ENCODE measurements at places on chromosomes 6 and 20. TPM values are rescaled to one million over a fixed set of nuclear protein-coding genes. Genes with fewer than 3 reads are reported as not detected.
A peak's percentile ranks its signal among the peaks of the same experiment; 100 is the strongest.

The ELOVL2 gene
- total RNA-seq = 18.1 TPM

The PSMB8 gene
- 17.4 TPM for total RNA-seq

The KLC4 gene
- total RNA-seq = 37.0 TPM

The CST2 gene
- not detected for total RNA-seq

GRCh38 chr6:159090530-159091480 lies 46.0 kb upstream of the TAGAP start:
- no peak for DNase-seq
- H3K4me3 ChIP-seq = no peak overlapping the region
- H3K27ac ChIP-seq = no peak overlapping the region
- peaks cover 3% of the 10 kb centered on the region for H3K4me1 ChIP-seq
- peaks cover 3% of the 10 kb centered on the region for H3K27me3 ChIP-seq

DNA sequence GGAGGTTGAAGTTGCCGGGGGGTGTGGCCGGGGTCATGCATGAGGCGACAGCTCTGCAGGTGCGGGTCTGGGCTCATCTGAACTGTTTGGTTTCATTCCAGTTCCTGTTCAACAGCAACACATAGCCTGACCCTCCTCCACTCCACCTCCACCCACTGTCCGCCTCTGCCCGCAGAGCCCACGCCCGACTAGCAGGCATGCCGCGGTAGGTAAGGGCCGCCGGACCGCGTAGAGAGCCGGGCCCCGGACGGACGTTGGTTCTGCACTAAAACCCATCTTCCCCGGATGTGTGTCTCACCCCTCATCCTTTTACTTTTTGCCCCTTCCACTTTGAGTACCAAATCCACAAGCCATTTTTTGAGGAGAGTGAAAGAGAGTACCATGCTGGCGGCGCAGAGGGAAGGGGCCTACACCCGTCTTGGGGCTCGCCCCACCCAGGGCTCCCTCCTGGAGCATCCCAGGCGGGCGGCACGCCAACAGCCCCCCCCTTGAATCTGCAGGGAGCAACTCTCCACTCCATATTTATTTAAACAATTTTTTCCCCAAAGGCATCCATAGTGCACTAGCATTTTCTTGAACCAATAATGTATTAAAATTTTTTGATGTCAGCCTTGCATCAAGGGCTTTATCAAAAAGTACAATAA lies 72.5 kb downstream of the PTPN1 start:
- H3K36me3 ChIP-seq = peaks cover 20% of the 10 kb centered on the region
- no peaks in the 10 kb centered on the region for H3K4me1 ChIP-seq
- no peak overlapping the region for H3K4me3 ChIP-seq
- H3K27ac ChIP-seq = no peak overlapping the region
- H3K27me3 ChIP-seq = no peaks in the 10 kb centered on the region

- peaks cover 9% of the 10 kb centered on the region for H3K36me3 ChIP-seq
- peak within 1 kb of the TSS; percentile 86 for H3K27ac ChIP-seq
- H3K27me3 ChIP-seq = no peaks in the 10 kb centered on the region
Observed at GRCh38 chr20:62861726-62862336, at the start of gene TCFL5. TCFL5 (minus strand) TSS chr20:62861822; CDS start chr20:62861670, 152 bp downstream.

GRCh38 chr20:8601542-8601912 lies 467.4 kb upstream of the PLCB4 start:
- H3K4me3 ChIP-seq = peak overlapping the region; percentile 73
- H3K27ac ChIP-seq = peak overlapping the region; percentile 9
- peaks cover 19% of the 10 kb centered on the region for H3K4me1 ChIP-seq
- no peaks in the 10 kb centered on the region for H3K36me3 ChIP-seq
- no peak for DNase-seq

GRCh38 chr20:53706466-53707370 lies 113.1 kb upstream of the ZNF217 start:
- no peak for DNase-seq
- H3K27me3 ChIP-seq = no peaks in the 10 kb centered on the region
- no peaks in the 10 kb centered on the region for H3K36me3 ChIP-seq
- H3K4me1 ChIP-seq = peaks cover 36% of the 10 kb centered on the region

DNA sequence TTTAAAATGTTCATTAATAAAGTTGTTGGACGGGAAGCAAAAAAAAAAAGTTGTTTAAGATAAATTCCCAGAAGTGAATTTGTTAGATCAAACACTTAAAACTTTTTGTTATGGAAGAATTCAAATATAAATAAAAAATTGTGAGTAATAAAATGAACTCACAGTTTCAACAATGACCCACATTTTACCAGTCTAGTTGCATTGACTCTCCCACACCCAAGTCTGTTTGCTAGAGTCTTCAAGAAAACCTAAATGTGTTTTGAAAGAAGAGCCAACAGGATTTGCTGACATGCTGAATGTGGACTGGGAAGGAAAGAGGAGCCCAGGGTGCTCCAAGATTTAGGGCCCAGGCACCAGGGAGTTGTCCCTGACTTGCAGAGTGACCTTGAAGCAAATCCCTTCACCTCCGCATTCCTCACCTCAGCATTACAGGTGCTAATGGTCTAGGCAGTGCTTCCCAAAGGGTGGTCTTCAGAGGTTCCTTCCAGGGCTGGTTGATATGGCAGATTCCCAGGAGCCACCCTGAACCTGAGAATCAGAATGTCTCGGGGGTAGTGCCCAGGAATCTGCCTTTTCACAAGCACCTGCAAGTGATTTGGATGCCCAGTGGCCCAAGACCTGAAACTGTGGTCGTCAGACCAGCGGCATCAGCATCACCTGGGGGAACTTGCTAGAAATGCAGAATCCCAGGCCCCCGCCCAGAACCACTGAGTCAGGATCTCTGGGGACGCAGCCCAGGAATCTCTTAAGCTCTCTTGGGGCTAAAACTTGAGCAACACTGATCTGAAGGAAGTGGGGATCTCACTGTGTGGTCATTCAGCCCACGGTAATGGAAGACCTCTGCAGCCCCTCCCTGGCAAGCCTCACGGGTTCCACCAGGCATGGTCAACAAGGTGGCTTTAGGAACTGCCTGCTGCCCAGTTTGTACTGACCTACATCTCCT lies 31.1 kb downstream of the POFUT1 start:
- H3K27ac ChIP-seq = no peak overlapping the region
- H3K4me3 ChIP-seq = no peak overlapping the region
- peaks cover 27% of the 10 kb centered on the region for H3K36me3 ChIP-seq

GRCh38 chr6:118709859-118710350 lies 58.5 kb upstream of the CEP85L start:
- H3K4me1 ChIP-seq = peaks cover 49% of the 10 kb centered on the region
- no peaks in the 10 kb centered on the region for H3K36me3 ChIP-seq
- peak overlapping the region; percentile 78 for H3K4me3 ChIP-seq
- no peaks in the 10 kb centered on the region for H3K27me3 ChIP-seq
- peak overlapping the region; percentile 99 for H3K27ac ChIP-seq

DNA sequence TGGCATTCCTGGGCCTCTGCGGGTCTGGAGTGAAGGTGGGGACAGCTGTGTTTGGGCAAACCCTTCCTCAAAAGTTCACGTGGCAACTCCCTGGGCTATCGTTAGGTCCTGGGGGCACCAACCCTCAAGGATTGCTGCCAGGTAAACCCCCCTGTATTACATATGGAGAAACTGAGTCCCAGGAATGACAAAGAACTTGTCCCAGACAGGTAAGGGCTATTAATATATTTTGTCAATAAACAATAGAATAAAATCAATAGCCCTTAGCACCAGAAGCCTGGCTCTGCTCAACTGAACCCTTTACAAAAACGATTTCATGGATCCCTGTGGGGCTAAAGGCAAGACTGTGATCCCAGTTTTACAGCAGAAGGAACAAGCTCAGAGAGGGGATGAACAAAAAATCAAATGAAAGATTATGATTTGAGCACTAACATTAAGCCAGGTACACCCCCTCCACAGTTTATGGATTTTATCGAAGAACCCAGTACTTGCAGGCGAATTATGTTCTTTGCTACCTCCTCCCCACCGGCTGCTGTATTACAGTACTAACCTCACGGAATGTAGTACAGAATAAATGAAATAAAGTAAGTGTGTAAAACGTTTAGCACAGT lies 2.7 kb downstream of the ID1 start:
- H3K27ac ChIP-seq = peak overlapping the region; percentile 81
- no peaks in the 10 kb centered on the region for H3K27me3 ChIP-seq
- H3K4me1 ChIP-seq = peaks cover 58% of the 10 kb centered on the region
- H3K4me3 ChIP-seq = peak overlapping the region; percentile 44
- H3K36me3 ChIP-seq = no peaks in the 10 kb centered on the region
- no peak for DNase-seq

DNA sequence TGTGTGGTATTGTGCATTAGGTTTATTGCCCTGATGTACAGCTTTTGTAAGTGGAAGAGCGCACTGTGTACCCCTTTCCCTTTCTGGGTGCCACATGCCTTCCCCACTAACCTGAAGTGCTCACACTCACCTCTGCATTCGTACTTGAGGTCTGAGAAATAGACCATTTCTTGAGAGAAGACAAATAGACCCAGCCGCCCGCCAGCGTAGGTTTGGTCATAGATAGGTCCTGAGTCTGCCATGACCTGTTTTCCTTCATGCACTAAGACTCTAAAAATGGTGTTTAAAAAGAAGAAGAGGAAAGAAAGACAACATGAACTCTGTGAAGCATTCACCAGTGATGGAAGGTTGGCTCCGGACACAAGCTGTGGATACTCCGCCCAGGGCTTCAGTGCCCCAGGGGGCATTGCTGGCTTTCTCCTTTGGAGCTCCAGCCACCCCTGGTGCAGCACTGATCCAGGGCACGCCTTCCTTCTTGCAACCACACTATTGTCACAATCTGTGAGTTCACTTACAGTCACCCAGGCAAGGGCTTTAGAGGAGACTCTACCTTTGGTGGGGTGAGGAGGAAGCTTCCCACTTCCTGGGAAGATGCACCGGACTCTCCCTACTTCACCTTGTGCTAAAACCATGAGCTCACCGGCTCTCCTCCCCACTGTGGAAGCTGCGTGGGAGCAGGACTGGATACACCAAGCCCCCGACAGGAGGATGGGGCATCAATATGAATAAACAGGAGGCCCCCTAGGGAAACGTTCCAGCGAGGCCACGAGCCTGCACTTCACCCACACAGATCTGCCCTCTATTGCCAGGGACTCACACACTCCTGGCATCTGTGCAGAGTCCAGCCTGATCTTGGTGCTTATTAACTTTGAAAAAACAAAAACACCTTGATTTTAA lies 33.3 kb downstream of the THBS2 start:
- no peak for DNase-seq
- H3K27me3 ChIP-seq = no peaks in the 10 kb centered on the region

- no peak for DNase-seq
- no peaks in the 10 kb centered on the region for H3K36me3 ChIP-seq
- H3K4me3 ChIP-seq = peak overlapping the region; percentile 99
- peak overlapping the region; percentile 95 for H3K27ac ChIP-seq
- H3K27me3 ChIP-seq = no peaks in the 10 kb centered on the region
- H3K4me1 ChIP-seq = peaks cover 57% of the 10 kb centered on the region
Observed at GRCh38 chr20:31604567-31605030, 490 bp upstream of the ID1 start.

- DNase-seq = no peak
- H3K4me1 ChIP-seq = peaks cover 2% of the 10 kb centered on the region
- H3K27me3 ChIP-seq = peaks cover 4% of the 10 kb centered on the region
- H3K36me3 ChIP-seq = no peaks in the 10 kb centered on the region
- no peak overlapping the region for H3K27ac ChIP-seq
Observed at GRCh38 chr6:46287681-46288080, 116.9 kb upstream of the ENPP5 start.

DNA sequence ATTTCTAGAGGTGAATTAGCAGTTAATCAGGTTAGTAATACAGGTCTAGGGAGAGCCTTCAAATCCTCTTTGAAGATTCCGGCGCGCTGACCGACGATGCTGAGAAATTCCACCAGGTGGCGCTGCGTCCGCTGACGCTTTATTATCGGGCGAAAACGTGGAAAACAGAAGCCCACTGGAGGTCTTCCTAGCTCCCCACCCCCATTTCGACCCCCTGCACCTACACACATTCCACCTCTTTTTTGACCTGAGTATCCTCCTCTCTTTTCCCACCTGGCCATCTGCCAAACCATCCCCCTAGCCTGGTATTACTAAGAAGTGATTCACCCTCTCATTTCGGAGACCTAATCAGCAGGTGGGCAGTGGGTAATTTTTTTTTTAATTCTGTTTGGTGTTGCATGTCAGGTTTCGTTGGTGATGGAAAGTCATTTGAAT lies 65.4 kb upstream of the RIN2 start:
- peaks cover 29% of the 10 kb centered on the region for H3K4me1 ChIP-seq
- H3K27ac ChIP-seq = no peak overlapping the region
- H3K36me3 ChIP-seq = no peaks in the 10 kb centered on the region
- DNase-seq = no peak
- no peaks in the 10 kb centered on the region for H3K27me3 ChIP-seq
- H3K4me3 ChIP-seq = no peak overlapping the region

DNA sequence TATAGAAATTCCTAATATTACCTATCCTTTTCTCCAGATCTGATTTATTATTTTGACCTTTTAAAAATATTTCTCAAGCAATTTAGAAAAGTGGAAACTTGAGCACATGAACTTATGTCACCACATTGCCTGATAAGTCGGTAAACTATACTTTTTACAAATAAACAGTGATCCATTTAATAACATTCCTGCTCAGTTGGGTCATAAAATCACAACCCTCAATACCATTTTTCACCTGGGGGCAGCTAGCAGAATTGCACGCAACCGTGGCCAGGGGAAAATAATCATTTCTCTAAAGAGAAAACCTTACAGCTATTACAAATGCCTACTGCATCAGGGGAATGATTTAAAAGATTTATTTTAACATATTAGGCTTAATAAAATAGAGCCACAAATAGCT lies 614.5 kb downstream of the PHF3 start:
- H3K4me1 ChIP-seq = no peaks in the 10 kb centered on the region
- H3K4me3 ChIP-seq = no peak overlapping the region
- no peak overlapping the region for H3K27ac ChIP-seq
- DNase-seq = no peak
- no peaks in the 10 kb centered on the region for H3K36me3 ChIP-seq
- peaks cover 6% of the 10 kb centered on the region for H3K27me3 ChIP-seq

- H3K4me3 ChIP-seq = no peak overlapping the region
- H3K4me1 ChIP-seq = peaks cover 2% of the 10 kb centered on the region
- no peaks in the 10 kb centered on the region for H3K36me3 ChIP-seq
- DNase-seq = no peak
- H3K27ac ChIP-seq = no peak overlapping the region
- H3K27me3 ChIP-seq = peaks cover 49% of the 10 kb centered on the region
Observed at GRCh38 chr20:33209789-33210188, 7.4 kb upstream of the BPIFA3 start.

DNA sequence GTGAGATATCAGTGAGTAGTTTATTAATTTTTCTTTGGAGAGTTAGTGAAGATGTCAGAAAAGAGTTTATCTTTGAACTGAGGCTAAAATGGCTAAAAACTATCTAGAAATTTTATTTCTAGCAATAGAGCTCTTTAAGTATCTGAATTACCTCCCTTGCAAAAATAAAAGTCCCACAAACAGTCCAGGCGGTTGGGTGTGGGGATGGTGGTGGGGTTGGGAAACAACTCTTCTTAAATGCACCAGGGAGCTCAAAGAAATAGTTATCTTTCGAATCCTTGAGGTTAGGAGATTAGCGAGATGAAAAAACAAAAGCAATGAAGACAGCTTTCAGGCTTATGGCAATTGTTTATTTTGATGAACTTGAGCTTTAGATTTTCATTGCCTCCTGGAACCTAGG lies 1299.1 kb upstream of the ADGRB3 start:
- H3K4me1 ChIP-seq = no peaks in the 10 kb centered on the region
- H3K36me3 ChIP-seq = no peaks in the 10 kb centered on the region
- DNase-seq = no peak
- H3K27me3 ChIP-seq = peaks cover 1% of the 10 kb centered on the region

Data from chondrocyte (in vitro differentiated cells).